Stimulated activated CD4-positive, alpha-beta T cell treated with anti-CD3 and anti-CD28 coated beads, Interleukin-1b, Interleukin-23, amount 100 ng/mL, for 4 hours (primary cell): ENCODE measurements at places on chromosomes 7 and 10.

- no peak for DNase-seq
Observed at GRCh38 chr10:91691981-91692380, 59.1 kb upstream of the PPP1R3C start.

DNA sequence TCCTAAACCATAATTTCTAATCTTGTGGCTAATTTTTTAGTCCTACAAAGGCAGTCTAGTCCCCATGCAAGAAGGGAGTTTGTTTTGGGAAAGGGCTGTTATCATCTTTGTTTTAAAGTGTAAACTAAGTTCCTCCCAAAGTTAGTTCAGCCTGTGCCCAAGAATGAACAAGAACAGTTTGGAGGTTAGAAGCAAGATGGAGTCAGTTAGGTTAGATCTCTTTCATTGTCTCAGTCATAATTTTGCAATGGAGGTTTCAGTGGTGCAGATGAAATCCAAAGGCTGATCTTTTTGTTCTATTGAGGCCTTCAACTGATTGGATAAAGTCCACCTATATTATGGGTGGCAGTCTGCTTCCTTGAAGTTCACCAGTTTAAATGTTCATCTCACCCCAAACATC lies 68.1 kb downstream of the LRGUK start:
- DNase-seq: no peak

DNA sequence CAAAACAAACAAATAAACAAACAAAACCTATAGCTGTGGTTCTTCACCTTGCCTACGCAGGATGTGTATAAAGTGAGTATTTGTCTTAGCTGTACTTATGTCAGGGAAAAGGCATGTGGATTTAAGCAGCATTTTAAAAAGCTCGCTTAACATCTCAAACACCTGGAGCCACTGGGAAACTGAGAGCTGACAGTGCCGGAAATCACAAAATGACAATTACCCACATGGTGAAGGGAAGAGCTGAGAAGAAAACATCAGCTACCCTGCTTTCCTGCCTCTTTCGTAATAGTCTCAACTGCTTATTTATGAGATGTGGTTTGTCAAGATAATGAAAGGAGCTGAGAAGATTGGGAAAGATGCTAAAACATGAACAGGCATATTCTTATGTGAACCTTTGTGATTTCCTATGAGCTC lies 31.1 kb upstream of the MSMB start:
- DNase-seq: no peak

DNA sequence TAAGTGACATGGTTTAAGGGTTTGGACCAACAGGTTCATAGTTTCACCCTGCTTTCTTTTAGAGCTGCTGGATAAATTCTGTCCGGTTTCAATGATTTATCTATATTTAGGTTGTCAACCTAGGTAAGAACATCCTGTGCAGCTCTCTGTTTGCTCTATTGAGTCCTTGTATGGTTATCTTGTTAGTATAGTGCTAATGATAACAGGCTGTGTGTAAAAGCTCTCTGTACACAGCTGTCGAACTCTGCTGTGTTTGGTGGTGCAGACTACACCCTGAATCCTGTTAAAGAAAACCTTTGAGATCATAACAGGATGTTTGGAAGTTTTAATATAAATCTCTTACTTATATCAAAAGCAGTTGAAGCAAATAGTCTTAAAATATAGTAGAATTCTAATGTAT lies 219.2 kb downstream of the SDK1 start:
- DNase-seq: no peak

- DNase-seq: no peak
Observed at GRCh38 chr7:69208276-69208675, 390.0 kb upstream of the AUTS2 start.

DNA sequence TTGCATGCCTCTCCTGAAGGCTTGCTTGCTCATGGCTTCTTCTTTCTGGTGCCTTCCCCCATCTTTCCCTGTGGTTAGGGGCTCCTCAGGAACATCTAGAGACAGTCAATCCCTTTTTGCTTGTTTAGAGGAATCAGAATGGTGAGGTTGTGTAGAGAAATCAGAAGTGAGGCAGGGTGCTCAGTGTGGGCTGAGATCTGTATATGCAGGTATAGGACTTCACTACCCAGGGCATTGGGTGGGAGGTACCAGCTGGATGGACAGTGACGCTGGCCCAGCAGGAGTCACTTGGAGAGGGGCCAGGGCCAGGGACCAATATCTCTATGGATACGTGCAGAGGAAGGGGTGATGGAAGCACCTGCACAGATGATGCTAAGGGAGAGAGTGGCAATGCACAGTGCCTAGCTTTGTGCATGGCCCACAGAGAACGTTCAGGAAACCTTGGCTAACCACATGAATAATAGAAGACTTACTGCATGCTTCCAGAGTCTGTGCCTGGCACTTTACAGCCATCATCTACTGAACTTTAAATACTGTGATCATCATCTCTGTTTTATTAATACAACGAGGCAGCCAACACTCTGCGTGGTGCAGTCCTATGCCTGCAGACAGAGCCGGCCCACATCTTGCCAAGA lies 255.2 kb downstream of the ABCA13 start:
- no peak for DNase-seq

DNA sequence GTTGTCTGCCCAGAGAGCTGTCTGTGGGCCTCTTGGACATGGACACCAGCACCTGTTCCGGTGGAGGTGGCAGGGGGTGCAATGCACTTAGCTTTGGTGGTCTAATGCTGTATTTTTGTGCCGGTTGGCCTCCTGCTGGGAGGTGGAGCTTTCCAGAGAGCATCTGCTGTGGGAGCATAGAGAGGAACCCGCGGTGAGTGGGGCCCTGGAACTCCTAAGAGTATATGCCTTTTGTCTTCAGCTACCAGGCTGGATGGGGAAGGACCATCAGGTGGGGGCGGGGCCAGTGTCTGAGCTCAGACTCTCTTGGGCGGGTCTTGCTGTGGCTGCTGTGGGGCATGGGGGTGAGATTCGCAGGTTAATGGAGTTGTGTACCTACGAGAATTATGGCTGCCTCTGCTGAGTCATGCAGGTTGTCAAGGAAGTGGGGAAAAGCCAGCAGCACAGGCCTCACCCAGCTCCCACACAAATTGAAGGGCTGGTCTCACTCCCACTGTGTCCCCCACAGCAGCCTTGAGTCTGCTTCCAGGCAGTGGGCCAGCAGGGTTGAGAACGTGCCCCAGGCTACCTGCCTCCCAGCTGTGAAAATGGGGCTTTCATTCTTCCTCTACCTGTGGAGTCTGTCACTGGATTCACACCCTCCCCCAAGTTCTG lies 29.0 kb downstream of the JAKMIP3 start:
- no peak for DNase-seq

DNA sequence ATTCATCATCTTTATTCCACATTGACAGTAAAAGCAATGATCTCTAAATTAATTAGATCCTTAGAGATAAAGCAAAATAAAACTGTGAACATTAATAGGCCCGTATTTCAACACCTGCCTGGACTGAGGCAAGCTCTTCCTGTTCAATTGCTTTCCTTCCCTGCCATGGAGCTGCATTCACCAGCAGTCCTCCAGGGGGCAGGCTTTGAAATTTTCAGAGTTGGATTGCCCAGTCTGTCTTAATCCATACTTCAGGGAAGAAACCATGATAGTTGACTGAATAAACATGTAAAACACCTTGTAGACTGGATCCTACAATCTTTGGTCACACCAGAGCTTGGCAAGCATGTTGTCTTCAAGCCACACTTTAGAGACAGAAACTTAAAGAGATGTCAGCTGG lies 936.6 kb downstream of the NRG3 start:
- no peak for DNase-seq

GRCh38 chr10:77807706-77808105 lies 118.8 kb downstream of the DLG5 start:
- no peak for DNase-seq

- no peak for DNase-seq
Observed at GRCh38 chr10:130454543-130455000, 318.4 kb downstream of the GLRX3 start.

DNA sequence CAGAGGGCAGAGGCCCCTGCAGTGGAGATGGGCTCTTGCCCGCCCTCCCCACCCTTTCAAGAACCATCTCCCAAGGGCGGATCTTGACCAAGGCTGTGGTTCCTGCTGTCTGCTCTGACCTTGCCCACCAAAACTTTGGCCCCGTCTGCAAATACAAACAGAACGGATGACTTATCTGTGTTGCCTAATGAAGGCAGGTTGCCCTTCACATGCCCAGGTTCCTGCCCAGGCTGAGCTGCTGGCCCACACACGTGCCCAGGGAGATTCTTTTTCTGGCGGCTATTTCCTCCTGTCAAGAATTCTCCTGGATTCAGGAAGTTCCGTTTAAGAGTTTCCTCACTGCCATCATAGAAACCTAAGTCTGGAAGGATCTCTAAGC lies 78.3 kb downstream of the PROSER2 start:
- no peak for DNase-seq

- DNase-seq: no peak
Observed at GRCh38 chr7:55140221-55140940, 121.6 kb downstream of the EGFR start.

GRCh38 chr7:151570366-151570915 lies 50.7 kb upstream of the RHEB start:
- no peak for DNase-seq

DNA sequence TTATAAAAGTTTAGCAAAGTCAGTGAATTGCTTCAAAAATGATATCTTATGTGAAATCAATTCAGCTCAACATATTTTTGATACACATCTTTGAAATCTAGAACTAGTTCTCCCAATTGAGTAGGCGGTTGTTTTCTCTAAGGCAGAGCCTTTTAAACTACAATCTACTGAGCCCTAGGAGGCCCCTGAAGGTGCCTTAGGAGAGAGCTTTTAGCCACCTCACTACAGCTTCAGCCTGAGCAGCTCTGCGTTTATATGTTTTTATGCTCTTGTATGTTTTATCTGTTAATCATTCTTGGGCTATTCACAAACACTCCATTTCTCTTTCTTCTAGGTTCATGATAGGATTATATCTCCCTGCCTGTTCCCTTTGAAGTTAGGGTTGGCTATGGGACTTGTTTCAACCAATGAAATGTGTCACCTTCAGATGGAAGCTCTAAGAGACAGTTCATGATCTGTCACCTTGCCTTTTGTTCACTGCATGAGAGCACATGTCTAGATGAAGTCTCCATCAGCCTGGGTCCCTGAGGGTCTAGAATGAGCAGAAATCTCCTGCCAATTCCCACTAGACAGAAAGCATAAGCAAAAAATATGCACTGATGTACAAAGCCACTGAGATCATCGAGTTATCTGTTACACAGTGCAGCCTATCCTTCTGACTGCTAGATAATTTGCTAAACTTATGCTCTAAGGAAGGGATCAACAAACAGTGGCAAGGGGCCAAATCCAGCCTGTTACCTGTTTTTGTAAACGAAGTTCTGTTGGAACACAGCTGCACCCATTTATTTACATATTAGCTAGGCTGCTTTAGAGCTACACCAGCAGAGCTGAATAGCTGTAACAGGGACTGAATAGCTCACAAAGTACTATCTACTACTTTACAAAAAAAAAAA lies 128.5 kb upstream of the CDK1 start:
- DNase-seq: no peak

DNA sequence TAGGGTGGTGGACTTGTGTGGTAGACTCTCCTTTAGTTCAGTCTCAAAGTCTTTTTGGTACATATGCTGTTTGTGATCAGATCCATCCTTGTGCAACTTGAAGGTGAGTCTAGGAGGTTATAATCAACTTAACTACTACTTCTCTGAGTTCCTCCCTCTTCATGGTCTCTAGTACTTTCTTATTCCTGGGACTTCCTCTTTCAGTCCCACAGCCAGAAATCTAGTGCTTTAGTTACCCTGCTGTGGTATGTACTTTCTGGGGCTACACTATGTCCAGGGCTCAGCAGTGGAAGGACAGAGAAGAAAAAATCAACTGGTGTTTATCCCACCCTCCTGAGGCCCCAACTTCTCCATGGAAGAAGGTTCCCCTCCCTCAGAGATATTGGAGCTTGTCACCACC lies 19.4 kb upstream of the ATAD1 start:
- no peak for DNase-seq
